ENCODE measurements at places on chromosomes 11 and 22.

DNA sequence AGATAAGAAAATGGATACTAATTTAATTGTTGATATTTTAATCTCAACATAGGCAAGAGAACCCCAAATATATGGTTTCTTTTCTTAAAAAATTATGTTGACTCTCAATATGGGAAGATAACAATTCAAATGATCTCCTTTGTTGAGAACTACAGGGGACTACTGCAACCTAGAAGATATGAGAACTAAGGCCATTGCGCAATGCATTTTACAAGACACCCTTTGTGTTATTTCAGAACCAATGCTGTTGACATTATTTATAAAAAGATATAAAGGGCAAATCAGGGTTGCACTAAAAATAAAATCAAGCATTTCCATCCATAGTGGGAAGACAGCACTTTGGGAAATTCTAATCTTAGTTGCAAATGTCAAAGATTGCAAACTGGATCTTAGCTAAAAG is 322.3 kb downstream of the SOX6 start:
- no peak for DNase-seq

DNA sequence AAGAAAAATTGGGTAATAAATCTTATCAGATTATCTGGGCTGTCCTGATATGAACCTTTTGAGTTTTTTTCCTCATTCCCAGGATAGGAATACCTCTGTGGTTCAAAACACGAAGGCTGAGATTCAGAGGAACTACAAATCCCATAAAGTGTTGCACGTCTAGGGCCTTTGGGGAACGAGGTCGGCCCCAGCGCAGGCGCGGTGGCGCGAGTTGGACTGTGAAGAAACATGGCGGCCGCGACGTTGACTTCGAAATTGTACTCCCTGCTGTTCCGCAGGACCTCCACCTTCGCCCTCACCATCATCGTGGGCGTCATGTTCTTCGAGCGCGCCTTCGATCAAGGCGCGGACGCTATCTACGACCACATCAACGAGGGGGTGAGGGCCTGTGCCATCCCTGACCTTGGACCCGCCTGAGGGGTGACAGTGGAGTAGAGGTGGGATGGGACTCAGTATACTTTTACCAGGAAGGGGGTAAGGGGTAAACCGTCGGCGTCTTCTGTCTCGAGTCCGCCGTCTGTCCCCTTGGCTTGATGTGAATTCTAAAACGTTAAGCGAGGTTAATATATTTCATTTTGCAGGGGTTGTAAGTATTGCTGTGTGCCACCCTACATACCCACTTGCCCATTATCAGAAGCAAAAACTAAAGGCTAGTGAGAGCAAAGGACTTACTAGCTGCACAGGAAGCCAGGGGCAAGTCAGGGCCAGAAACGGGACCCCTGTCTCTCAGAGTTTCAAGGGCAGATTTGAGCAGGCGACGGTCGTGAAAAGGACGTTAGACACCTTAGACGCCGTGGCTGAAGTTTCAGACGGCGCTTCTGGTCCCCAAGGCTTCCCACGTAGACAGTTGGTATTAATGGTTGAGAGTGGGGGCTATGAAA is at the start of gene UQCR10:
Gene UQCR10, plus strand, starts transcription at position 199 of the 881 bp plus-strand sequence. Its CDS starts 30 bp downstream, at position 229.
- DNase-seq = peak; percentile 80

DNA sequence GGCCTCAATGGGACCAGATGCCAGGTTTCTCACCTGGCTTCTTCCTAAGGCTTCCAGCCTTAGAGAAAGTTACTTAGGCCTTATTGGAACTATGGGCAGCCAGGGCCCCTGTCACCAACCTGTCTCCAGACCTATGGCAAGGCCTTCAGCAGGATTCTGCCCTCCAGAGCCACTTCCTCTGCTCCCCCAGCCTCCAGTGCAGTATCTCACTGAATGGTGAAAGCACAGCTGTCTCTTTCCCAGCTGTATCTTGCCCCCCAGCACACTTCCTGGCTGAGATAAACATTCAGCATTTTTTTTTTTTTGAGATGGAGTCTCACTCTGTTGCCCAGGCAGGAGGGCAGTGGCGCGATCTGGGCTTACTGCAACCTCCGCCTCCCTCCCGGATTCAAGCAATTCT is 1.5 kb downstream of the SLC2A11 start:
- DNase-seq = no peak

GRCh38 chr11:1942558-1943260 is 4.4 kb upstream of the MRPL23 start:
- no peak for DNase-seq

GRCh38 chr11:58788355-58789023 is 56.0 kb downstream of the GLYATL2 start:
- peak; percentile 12 for DNase-seq

DNA sequence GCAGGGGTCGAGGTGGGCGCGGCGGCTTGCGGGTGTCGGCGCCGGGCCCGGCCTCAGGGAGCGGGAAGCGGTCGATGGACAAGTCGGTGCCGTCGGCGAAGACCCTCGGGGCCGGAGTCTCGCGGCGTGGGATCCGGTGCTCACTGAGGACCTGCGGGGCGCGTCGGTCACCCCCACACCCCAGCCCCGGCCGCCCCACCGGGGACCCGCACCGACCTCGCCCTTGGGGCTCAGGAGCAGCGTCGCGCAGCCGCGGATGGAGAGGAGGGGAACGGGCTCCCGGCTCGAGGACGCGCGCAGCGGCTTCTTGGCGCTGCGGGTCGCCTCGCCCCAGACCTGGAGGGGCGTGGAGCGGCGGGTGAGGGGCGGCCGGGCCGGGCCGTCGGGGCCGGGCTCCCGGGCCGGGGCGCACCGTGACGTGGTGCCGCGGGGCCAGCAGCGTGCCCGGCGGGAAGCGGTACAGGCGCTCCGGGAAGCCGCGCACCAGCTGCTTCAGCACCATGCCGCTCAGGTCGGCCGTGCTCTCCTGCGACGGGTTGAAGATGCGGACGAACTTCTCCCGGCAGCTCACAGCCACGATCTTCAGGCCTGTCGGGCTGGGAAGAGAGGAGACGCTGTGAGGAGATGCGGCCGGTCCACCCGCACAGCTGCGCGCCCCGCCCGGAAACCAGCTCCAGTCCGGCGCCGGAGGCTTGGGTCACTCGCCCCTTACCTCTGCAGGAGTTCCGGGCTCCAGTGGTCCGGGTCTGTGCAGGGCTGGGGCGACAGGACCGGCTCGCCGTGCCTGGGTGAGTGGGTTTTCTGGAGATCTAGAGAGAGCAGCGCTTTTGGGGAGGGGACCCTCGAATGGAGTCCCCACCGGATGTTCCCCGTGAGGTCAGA is 4.5 kb downstream of the LMNTD2 start:
- no peak for DNase-seq

DNA sequence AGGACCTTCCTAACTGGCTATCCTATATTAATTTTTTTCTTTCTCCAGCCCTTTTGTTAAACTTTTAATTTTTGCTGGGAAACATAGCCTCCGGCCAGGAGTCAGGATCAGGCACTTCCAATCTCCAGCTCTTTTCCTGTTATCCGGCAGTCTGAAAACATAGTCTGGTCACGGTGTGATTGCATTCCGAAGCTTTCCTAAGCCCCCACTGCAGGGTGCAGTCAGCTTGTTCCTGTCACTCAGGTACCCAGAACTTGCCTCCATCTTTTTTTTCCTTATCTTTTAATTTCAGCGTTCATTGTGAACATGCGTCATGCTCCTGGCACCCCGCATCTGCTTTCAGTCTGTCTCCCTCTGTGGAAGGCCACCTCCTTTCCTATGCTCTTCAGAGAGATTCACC is 59.4 kb downstream of the GRK3 start:
- DNase-seq = no peak

DNA sequence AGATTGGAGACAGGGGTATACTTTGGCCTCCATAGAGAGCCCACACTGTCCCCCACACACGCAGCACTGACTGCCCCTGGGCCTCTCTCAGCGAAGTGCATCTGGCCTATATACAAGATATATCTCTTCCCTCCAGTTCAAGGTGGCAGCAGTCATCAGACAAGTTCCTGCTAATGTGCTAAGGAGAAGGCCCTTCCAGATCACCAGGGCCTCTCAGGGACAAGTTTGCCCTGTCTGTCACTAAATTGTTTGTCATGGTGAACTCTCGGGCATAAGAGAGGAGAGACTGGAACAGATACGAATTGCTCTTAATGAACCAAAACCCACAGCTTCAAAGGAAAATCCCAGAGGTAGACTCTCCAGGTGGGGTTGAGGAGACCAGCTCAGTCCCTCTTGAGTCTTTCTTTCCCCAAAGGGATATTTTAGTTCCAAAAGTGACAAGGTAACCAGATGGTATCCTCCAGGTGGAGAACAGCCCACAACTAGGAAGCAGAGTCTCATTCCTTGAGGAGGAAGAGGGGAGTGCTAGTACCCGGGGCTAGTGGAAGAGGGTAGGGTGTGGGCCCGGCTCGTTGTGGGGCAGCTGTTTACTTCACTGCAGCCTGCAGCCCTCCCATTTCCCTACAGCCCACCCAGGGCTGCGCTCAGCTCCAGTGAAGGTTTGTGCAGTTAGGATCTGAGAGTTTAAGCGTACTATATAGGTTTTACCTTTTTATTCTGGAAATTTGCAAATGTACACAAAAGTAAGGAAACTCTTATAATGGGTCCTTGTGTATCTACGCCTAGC is 2.2 kb upstream of the SLC35C1 start:
- no peak for DNase-seq

GRCh38 chr11:120386774-120387371 is 50.7 kb downstream of the ARHGEF12 start:
- DNase-seq = no peak

- no peak for DNase-seq
Measured at GRCh38 chr11:76786441-76787014, 3.4 kb downstream of the TSKU start.

- DNase-seq = no peak
Measured at GRCh38 chr11:820655-821511, 2.2 kb downstream of the PNPLA2 start.

DNA sequence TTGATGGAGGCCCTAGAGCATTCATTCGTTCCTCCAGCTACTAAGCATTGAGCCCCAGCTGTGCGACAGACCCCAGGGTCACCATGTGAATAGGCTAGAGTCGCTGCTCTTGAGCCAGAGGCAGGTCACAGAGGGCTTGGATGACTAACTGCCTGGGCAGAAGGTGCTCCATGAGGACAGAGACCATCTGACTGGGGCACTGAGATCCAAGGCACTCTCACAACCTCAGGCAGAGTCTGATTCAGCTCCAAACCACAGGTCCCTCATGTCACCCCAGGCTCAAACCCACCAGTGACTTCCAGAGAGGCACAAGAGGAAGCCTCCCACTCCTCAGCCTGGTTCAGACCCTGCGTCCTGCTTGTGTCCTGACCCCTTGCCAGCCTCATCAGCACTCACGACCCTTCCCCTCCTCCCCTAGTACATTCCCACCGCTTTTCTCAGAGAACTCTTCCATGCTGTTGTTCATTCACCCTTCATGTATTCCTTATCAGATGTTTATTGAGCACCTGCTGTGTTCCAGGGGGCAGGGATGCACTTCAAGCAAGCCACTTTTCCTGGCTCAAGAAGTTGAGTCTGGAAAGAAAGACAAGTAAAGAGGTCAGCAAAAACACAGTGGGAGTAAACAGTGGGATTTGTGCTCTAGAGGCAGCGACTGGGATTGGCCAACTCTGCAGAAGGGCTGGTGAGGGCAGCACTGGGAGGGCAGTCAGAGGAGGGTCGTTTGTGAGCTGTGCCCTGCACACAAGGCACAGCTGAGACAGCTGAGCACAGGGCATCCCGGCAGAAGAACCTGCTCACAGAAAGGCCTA is 9.3 kb downstream of the OAF start:
- DNase-seq = no peak

- DNase-seq = no peak
Measured at GRCh38 chr11:44116234-44116830, 20.9 kb downstream of the EXT2 start.

DNA sequence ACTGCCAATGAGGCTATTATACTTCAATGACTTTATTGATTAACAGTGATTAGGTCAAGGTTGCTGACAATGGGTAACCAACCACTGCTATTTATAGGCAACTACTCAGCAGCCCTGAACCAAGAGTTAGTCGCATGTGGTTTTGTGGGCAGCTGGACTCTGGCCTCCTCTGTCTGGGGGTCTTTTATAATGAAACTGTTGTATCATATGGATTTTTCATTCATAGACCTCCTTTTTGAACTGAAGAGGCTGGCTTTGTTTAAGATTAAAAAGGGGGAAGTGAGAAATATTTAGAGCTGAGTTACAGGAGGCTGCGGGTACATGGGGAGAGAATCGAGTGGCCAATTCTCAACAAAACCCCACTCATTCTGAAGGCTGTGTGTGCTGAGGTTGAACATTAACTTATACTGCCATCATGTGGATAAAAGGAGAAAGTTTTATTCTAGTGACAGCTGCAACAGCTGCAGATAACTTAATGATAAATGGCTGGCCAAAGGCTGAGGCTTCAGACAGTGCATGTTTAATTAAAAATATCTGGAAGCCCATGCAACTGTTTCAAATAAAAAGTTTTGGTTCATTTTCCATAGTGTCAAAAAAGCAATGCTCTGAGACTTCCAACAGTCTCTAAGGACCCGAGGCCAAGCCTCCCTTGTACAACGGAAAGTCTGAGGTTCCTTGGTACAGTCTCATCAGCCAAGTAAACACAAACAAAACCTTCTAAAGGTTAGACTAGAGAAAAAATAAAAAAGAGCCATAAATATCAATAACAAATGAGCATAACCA is 682.6 kb downstream of the KCNA4 start:
- no peak for DNase-seq

DNA sequence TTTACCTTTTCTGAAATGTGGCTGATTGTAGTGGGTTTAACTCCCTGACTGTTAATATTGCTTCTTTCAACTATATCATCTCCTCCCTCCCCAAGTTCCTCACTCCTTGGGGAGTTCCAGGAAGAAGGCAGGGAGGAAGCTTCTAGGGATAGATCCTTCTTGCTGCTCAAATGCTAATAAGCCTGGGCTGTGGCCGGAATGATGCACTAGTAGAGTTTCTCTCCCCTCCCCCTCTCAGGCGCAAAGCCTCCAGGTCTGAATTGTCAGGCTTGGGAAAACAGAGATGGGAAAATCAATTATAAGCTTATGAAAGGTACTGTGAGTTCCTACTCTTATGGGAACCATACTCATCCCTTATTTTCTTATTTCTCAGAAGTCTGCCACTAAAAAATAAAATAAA is 30.8 kb downstream of the FEZ1 start:
- no peak for DNase-seq
